ENCODE measurements at places on chromosomes 12 and 14.

GRCh38 chr14:95523815-95524448 is 7.5 kb upstream of the SYNE3 start:
- DNase-seq: peak; percentile 80

GRCh38 chr14:32491416-32492016 is 162.4 kb downstream of the AKAP6 start:
- DNase-seq: no peak

DNA sequence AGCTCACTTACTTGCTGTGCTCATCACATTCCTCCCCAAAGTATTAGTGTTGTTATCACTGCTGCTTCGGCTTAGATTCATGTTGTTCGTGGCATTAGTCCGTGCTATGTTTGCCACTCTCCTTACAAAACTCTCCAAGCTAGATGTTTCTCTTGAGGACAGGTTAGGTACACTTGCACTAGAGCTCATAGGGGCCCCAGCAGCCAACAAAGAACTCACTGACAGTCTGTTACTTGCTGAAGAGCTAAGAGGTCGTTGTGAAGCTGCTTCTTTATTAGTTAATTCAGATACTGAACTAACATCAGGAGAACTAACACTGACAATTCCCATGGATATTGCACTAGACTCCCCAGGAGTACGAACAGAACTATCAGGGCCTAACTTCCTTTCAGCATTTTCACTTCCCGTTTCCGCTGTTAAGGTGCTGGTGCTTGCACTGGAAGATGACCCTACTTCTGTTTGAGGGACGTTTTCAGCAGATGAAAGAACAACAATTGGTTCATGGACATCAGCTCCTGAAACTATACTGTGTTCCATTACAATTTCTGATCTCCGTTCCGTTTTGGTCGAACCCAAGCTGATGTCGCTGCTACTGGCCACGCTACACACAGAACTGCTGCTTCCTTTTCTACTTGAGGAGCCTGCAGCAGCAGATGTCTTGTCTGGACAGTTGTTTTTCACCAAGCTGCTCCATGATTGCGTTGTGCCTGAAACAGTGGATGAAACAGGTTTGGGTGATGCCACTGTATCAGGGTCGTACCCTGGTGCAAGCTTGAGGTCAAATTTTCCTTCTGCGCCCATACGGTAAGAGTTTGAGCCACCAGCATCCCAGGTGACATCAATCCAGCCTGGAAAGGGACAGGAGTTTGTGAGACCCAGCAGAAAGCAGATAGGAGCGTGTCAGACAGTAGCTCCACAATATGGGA is 78.7 kb downstream of the HECTD1 start:
- DNase-seq: no peak

DNA sequence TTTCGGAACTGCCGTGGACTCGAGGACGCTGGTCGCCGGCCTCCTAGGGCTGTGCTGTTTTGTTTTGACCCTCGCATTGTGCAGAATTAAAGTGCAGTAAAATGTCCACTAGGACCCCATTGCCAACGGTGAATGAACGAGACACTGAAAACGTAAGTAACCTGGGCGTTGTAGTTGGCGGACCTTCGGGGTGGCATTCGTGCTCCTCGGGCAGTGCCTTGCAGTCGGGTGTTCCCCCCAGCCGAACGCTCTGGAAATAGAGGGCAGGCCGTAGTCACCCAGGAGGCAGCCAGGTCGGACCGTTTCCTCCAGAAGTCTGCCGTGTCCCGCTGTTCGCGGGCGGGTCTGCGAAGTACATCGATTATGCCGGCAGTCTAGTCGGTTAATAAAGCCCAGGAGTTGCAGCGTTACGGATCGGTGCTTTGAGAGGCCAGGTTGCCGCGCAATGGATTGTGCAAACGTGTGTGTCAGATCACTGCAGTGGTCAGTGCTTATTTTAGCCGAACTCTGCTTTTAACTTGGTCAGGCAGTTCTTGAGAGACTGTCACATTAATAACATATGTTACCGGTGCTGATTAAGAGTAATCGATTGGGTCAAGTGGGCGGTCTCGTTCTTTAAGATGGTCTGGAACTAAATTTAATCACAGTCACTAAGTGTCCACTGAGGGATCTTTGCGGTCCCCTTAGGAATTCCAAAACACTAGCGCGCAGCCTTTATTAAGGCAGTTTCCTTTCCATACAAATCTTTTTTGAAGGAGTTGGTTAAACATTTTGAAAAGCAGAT is 906 bp downstream of the MARK3 start:
- DNase-seq: peak; percentile 63

GRCh38 chr14:89858089-89858488 is 96.4 kb downstream of the EFCAB11 start:
- no peak for DNase-seq

DNA sequence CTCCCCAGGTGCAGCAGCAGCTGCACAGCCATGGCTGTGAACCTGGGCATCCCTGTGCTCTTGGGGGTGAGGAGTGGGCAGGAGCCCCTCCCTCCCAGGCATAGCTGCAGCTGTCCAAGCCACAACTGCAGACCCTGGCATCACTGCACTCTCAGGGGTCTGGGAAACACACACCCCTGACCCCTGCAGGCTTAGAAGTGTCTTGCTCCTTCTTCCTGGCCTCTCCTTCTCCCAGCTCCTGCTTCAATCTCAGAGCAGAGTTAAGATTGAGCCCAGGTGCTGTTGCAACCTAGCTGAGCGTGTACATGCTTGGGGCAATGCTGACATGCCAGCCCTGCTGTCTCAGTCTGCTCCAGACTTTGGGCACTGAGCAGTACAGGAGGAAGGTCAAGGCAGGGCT is 833.6 kb downstream of the FLRT2 start:
- DNase-seq: no peak

GRCh38 chr14:32576977-32577376 is 247.9 kb downstream of the AKAP6 start:
- no peak for DNase-seq

DNA sequence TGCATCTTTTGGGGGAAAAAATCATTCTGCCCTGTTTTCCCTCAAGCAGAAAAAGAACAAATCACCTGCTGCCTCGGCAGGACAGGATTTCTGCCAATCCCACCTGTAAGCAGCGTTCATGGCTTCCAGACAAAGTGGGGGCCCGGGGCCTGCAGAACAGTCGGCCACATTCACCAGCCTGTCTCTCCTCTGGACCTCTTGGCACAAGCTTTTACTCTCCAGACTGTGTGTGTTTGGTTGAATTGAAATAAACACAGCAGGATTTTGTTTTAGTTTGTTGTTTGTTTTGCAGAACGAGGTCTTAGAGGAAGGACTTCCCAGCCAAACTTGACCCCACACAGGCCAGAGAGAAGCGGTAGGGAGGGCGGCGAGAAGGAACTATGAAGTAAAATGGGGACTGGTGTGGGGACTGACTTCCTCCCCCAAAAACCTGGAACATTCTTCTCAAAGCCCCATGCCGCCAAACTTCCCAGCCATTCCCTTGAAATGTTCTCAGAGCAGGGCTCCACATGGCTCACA is 41.7 kb upstream of the FOS start:
- DNase-seq: no peak

- no peak for DNase-seq
Observed at GRCh38 chr12:2413999-2414792, 361.4 kb downstream of the CACNA1C start.

DNA sequence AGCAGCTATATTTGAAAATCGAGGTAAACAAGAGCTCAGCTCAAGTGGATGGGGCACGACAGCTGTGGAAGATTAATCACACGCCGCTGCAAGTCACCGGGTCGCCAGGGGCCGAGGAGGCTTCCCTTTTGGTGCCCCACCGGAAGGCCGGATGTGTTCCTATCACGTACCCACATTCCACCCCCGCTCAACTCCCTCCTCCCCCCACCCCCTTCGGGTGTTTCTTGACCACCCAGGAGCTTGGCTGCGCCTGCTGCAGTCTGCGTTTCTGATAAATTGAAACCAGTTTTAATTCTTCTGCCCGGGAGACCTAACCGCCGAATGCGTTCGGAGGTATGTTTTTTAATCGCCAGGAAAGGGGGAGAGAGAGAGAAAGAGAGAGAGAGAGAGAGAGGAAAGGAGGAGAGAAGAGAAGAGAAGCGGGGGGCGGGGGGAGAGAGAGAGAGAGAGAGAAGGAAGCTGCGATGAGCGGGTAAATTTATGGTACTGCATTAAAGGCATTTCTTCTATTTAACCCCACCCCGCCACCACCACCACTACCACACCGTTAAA is 1.8 kb downstream of the SLC8A3 start:
- no peak for DNase-seq

- no peak for DNase-seq
Observed at GRCh38 chr14:52879958-52880357, 70.9 kb downstream of the FERMT2 start.

- no peak for DNase-seq
Observed at GRCh38 chr14:99672506-99673304, 11.4 kb upstream of the CYP46A1 start.

- no peak for DNase-seq
Observed at GRCh38 chr12:53064613-53065436, 14.4 kb downstream of the SPRYD3 start.

GRCh38 chr14:102759456-102760187 is 17.6 kb upstream of the TRAF3 start:
- DNase-seq: no peak

- DNase-seq: no peak
Observed at GRCh38 chr12:114306646-114307045, 99.3 kb downstream of the TBX5 start.

GRCh38 chr12:11171969-11172675 is 1.1 kb downstream of the SMIM10L1 start:
- peak; percentile 38 for DNase-seq

- DNase-seq: no peak
Observed at GRCh38 chr14:73168691-73169090, 32.4 kb downstream of the PSEN1 start.

DNA sequence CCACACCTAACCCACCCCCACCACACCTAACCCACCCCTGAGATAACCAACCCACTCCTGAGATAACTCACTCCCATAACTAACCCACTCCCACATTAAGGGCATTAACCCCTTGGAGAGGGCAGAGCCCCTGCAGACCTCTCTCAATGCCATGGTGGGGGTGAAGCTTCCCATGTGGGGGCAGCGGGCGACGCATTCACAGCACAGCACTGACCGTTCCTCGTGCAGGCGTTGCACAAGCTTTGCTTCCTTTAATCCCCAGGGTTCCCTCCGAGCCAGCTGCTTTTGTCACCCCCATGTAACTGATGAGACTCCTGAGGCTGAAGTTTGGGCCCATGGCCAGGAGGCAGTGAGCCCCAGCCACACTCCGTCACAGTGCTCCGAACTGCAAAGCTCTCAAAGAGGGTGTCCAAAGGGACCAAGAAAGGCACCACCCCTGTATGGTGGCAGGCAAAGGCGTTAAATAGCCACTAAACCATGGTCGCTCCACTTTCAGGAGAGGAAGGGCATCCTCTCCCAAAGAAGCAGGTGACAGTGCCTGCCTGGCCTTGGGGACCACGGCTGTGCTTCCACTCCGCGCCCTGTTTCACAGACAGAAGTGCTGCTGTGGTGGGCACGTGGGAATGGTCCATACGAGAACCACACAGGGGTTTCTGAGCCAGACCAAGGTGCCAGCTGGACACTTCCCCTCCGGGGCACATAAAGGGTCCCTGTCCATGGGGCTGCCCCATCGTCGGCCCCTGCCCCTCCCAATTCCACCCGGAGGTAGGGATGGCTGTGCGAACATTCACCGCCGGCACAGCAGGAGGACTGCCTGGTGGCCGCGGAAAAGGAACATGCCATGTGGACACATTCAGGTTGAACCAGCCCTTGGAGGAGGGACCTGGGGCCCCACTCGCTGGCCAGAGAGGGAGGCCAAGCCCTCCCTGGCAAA is 28.3 kb downstream of the GALNT9 start:
- no peak for DNase-seq

DNA sequence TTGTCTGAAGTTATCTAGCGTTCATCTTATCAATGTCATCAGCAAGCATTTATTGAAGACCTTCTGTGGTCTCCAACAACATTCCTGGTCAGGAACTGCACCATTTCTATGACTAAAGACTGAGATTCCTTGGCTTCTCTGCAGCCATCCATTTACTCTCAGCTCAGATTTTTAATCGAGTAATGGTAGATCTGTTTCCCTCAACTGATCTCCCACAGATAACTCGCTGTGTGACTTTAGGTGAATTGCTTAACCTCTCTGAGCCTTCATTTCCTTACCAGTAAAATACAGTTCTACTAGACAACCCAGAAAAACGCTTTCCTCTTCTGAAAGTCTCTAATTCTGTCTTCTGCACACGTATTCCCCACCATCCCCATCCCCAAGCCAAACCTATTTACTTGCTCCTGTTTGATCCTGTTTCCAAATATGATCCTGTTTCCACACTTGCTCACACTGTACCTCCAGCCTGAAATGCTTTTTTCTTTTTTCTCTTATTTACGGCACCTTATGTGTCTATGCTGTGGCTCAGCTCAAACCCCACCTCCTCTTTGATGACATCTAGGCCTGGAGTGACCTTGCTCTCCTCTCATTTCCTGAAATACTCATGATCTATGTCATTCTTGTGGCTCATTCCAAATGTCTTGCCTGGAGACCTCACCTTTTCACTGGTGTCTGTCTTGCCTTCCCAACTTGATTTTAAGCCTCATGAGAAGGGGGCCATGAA is 21.8 kb downstream of the PLXNC1 start:
- no peak for DNase-seq

DNA sequence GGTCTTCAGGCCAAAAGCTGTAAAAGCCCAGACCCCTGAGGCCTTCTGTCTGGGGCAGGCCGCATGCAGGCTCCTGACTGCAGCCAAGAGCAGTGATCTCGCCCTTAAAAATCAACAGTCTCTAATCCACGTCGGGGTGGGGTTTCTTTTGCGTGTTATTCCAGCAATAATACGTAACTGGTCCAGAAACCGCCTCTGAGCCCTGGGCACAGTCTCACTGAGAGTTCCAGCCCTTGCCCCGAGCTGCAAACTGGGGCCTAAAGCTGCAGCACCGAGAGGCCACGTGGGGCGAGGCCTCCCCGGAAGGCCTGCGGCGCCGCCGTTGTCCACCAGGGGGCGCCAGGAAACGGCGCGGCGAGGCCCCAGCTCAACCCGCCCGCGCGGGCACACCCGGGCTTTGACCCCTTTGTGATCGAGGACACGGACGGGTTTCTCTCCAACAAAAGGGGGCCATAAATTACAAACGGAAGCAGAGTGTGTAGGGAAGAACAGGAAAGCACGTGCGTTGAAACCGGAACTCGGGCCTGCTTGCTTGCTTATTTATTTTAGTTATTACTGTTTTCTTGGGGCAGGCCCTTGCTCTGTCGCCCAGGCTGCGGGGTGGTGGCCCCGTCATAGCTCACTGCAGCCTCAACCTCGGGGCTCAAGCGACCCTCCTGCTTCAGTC is 87.2 kb downstream of the NINJ2 start:
- peak; percentile 48 for DNase-seq

DNA sequence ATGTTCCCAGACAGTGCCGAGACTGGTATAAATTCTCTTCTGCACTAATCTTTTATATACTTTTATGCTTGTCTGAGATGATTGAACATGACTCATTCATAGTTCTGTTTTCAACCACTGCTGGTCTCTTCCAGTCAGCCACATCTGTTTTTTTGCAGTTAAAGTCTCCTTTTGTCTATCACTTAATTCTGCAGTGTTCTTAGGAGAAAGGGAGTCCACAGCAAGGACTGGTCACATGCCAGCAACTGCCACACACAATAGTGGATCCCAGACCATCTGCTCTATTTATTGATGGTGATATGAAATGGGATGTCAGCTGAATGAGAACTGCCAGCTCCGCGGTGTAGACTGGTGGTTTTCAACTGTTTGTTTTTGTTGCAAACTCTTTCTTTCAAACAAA is 379.8 kb downstream of the MED13L start:
- DNase-seq: no peak
